Effector memory CD4-positive, alpha-beta T cell (primary cell): ENCODE measurements at places on chromosomes 12 and 14.

- H3K4me1 ChIP-seq = no peaks in the 10 kb centered on the region
- H3K4me3 ChIP-seq = no peak overlapping the region
- no peaks in the 10 kb centered on the region for H3K27me3 ChIP-seq
- H3K27ac ChIP-seq = no peak overlapping the region
- DNase-seq = no peak
These were observed 55.1 kb downstream of the RPH3A start for GRCh38 chr12:112846619-112847018.

- peaks cover 24% of the 10 kb centered on the region for H3K4me1 ChIP-seq
- H3K27me3 ChIP-seq = no peaks in the 10 kb centered on the region
- no peak for DNase-seq
- peak overlapping the region; percentile 86 for H3K27ac ChIP-seq
These were observed 803 bp downstream of the NOP9 start for GRCh38 chr14:24300326-24300980.

- no peaks in the 10 kb centered on the region for H3K27me3 ChIP-seq
- no peaks in the 10 kb centered on the region for H3K36me3 ChIP-seq
- H3K4me1 ChIP-seq = no peaks in the 10 kb centered on the region
- DNase-seq = no peak
These were observed 40.7 kb upstream of the ANO4 start for GRCh38 chr12:100753837-100754236.

- peak overlapping the region; percentile 87 for H3K4me3 ChIP-seq
- peaks cover 12% of the 10 kb centered on the region for H3K4me1 ChIP-seq
- no peaks in the 10 kb centered on the region for H3K36me3 ChIP-seq
- no peaks in the 10 kb centered on the region for H3K27me3 ChIP-seq
- peak overlapping the region; percentile 90 for H3K27ac ChIP-seq
- DNase-seq = no peak
These were observed 881 bp upstream of the SOS2 start for GRCh38 chr14:50232276-50232642.

GRCh38 chr12:58455136-58455535, 465.2 kb downstream of the LRIG3 start:
- H3K36me3 ChIP-seq = no peaks in the 10 kb centered on the region
- no peak for DNase-seq
- no peaks in the 10 kb centered on the region for H3K27me3 ChIP-seq
- H3K27ac ChIP-seq = no peak overlapping the region

GRCh38 chr12:90124289-90124688, 415.7 kb upstream of the ATP2B1 start:
- H3K27ac ChIP-seq = no peak overlapping the region
- H3K4me1 ChIP-seq = no peaks in the 10 kb centered on the region
- no peak overlapping the region for H3K4me3 ChIP-seq
- H3K27me3 ChIP-seq = no peaks in the 10 kb centered on the region
- no peaks in the 10 kb centered on the region for H3K36me3 ChIP-seq
- DNase-seq = no peak

DNA sequence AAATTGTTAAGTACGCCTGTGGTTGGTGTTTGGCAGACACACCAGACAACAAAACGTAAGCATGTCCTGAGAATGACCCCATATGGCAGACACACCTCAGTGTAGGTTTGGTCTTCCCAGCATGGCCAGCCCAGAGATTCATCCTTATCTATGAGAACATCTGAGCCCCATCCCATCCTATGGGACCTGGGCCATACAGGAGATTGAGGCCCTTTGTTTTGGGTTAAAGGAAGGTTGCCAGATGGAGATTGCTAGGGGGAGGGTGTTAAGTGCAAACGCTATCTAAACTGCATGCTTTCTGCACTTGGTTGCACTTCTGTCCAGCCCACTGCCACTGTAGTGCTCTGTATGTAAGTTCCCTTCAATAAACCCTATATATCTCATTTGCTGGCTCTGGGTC, 4.1 kb upstream of the PCNX4 start:
- DNase-seq = no peak
- no peaks in the 10 kb centered on the region for H3K36me3 ChIP-seq
- H3K27me3 ChIP-seq = no peaks in the 10 kb centered on the region
- H3K4me3 ChIP-seq = no peak overlapping the region
- H3K27ac ChIP-seq = no peak overlapping the region
- H3K4me1 ChIP-seq = peaks cover under 1% of the 10 kb centered on the region

- H3K4me1 ChIP-seq = no peaks in the 10 kb centered on the region
- DNase-seq = no peak
- H3K4me3 ChIP-seq = no peak overlapping the region
- no peaks in the 10 kb centered on the region for H3K27me3 ChIP-seq
- no peak overlapping the region for H3K27ac ChIP-seq
These were observed 12.1 kb downstream of the TCL1A start for GRCh38 chr14:95701846-95702221.

DNA sequence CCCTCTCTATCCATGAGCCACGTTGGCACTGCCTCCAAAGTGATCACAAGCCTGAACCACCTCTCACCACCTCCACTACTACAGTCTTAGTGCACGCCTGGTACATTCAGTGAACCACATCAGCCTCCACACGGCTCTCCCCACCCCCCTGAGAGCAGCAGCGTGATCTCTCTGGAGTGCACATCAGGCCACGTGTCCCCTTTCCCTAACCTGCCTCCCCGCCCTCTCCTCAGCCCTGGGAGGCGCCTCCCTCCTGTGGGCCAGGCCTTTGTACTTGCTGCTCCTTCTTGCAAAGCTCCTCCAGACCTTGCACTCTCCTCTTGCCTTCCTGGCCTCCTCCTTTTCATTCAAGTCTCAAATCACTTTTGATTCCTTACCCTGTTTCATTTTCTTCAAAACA, 49.8 kb downstream of the SLC6A12 start:
- H3K27me3 ChIP-seq = no peaks in the 10 kb centered on the region
- H3K4me3 ChIP-seq = no peak overlapping the region
- no peaks in the 10 kb centered on the region for H3K36me3 ChIP-seq
- no peak overlapping the region for H3K27ac ChIP-seq

- peaks cover 21% of the 10 kb centered on the region for H3K4me1 ChIP-seq
- no peaks in the 10 kb centered on the region for H3K36me3 ChIP-seq
- H3K4me3 ChIP-seq = peak overlapping the region; percentile 5
- DNase-seq = no peak
- H3K27me3 ChIP-seq = no peaks in the 10 kb centered on the region
- H3K27ac ChIP-seq = no peak overlapping the region
These were observed 436 bp downstream of the ASB2 start for GRCh38 chr14:93975791-93976476.

DNA sequence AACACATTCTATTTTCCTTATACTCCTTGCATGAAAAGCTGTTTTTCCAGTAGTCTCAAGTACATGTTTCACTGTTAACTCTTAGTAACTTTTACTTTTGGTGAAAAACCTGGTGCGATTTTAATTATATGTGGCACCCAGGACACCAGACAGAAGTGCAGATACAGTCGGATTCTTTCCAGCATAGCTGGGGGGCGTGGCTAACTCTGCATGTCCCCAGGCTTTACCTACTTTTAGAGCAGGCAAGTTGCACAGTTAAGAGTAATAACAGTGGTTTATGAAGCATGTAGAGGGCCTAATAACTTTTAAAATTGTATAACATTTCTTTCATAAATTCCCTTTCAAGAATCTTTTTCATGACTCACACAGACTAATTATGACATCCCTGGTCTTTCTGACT, 70.7 kb downstream of the HSD17B6 start:
- H3K4me1 ChIP-seq = peaks cover 5% of the 10 kb centered on the region
- H3K27ac ChIP-seq = no peak overlapping the region
- no peaks in the 10 kb centered on the region for H3K36me3 ChIP-seq
- H3K4me3 ChIP-seq = no peak overlapping the region

GRCh38 chr14:100296106-100296651, 10.1 kb downstream of the SLC25A29 start:
- H3K36me3 ChIP-seq = no peaks in the 10 kb centered on the region
- no peaks in the 10 kb centered on the region for H3K4me1 ChIP-seq
- H3K4me3 ChIP-seq = no peak overlapping the region
- H3K27me3 ChIP-seq = no peaks in the 10 kb centered on the region
- no peak overlapping the region for H3K27ac ChIP-seq
- no peak for DNase-seq

DNA sequence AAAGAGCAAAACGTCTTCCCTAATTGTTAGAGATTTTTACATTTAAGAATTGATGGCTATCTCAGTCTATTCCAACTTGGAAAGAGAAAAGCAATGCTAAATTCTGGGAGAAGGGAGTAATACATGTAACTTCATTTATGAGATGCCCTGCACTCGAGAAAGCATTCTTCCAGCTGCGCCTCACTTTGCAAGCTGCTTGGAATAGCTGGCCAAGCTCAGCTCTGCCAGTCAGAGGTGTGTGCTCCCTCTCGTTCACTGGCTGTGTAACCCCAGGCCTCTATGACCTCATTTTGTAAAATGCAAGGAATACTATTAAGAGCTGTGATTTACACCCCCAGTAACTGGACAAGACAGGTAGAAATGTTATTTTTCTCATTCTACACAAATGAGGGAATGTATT, 79.1 kb downstream of the OTX2 start:
- no peak overlapping the region for H3K4me3 ChIP-seq
- no peaks in the 10 kb centered on the region for H3K27me3 ChIP-seq
- no peak overlapping the region for H3K27ac ChIP-seq
- no peak for DNase-seq
- no peaks in the 10 kb centered on the region for H3K36me3 ChIP-seq
- no peaks in the 10 kb centered on the region for H3K4me1 ChIP-seq

- H3K4me1 ChIP-seq = no peaks in the 10 kb centered on the region
- H3K27ac ChIP-seq = no peak overlapping the region
- H3K27me3 ChIP-seq = no peaks in the 10 kb centered on the region
- no peak for DNase-seq
- H3K4me3 ChIP-seq = no peak overlapping the region
These were observed 230.7 kb downstream of the BCL11B start for GRCh38 chr14:99041141-99041819.

- no peak for DNase-seq
- H3K36me3 ChIP-seq = no peaks in the 10 kb centered on the region
- H3K4me1 ChIP-seq = no peaks in the 10 kb centered on the region
- H3K27me3 ChIP-seq = no peaks in the 10 kb centered on the region
These were observed 560.4 kb downstream of the ETNK1 start for GRCh38 chr12:23185346-23185745.

DNA sequence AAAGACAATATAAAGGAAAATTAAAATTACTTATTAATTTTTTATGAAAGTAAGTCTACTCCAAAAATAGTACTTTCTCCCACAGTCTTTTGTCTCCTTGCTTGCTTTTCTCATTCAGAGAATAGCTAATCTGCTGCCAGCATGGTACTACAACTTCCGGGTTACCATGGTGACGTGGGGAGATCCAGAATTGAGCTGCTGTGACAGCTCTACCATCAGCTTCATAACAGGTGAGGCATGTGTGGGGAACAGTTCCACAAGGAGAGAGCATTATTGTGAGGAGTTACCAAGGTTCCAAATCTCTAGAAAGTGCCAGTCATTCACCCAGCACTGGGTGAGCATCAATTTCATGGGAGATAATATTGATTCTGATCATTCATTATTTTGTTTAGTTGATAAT, 197.8 kb downstream of the PTPRO start:
- H3K4me1 ChIP-seq = no peaks in the 10 kb centered on the region
- H3K36me3 ChIP-seq = no peaks in the 10 kb centered on the region
- no peak overlapping the region for H3K4me3 ChIP-seq
- no peak overlapping the region for H3K27ac ChIP-seq

DNA sequence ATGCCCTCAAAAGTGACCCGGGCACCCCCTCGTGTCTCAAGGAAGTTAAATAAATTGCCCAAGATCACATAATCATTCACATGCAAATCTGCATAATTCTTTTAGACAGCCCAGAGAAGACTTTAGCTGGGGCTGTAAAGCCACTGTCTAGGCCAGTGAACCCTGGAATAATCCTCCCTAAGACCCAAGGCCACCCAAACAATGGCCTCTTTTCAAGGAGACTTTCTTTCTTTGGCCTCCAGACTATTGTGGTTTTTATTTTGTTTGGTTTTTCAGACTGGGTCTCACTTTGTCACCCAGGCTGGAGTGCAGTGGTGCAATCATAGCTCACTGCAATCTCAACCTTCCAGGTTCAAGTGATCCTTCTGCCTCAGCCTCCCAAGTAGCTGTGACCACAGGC, 10.6 kb downstream of the SVOP start:
- DNase-seq = no peak
- no peaks in the 10 kb centered on the region for H3K27me3 ChIP-seq
- H3K27ac ChIP-seq = no peak overlapping the region

DNA sequence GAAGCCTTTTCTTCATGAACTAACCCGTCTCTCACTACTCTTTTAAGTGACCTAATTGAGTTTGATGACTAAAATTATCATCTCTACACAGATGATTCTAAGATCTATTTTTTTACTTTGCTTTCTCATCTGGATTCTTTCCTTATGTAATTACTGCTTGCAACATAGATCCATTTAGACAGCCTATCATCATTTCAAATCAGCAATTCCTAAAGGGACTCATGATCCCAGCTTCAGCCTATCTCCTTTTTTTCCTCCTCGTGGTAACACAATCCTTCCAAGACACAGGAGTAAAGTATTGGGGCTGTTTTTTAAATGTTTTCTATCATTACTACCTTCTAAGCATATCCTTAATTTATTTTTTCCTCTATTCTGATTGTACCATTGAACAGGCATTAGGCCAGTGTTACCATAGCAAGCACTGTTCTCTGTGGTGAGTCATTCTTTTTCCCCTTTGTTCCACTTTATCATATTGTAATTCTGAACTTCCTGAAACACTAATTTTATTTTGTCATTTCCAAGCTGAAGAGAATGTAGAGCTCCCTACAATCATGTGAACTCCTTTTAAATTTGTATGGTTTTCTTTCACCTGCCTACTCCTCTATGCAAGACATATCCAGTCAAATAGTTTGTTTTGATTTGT, 190.4 kb upstream of the FAR2 start:
- no peaks in the 10 kb centered on the region for H3K27me3 ChIP-seq
- H3K4me1 ChIP-seq = no peaks in the 10 kb centered on the region
- DNase-seq = no peak
- H3K36me3 ChIP-seq = no peaks in the 10 kb centered on the region
- no peak overlapping the region for H3K27ac ChIP-seq

DNA sequence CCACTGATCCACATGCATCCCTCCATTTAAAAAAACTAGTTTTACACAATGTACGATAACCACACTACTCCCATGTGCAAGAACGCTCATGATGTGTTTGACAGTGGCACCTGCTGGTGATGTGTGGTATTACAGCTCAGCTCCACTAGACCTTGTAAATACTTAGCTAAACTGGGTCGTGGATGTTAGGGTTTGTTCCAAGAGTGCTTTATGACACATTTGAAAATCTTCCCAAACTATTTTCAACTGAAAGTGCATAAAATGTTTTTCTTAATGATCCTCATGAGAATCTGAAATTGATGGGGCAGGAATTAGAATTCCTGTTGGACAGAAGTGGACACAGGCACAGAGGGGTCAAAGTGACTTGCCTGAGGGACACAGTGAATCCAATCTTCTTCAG, 99.2 kb downstream of the SCARB1 start:
- no peaks in the 10 kb centered on the region for H3K36me3 ChIP-seq
- DNase-seq = no peak
- no peak overlapping the region for H3K4me3 ChIP-seq
- H3K27ac ChIP-seq = no peak overlapping the region
- no peaks in the 10 kb centered on the region for H3K4me1 ChIP-seq

DNA sequence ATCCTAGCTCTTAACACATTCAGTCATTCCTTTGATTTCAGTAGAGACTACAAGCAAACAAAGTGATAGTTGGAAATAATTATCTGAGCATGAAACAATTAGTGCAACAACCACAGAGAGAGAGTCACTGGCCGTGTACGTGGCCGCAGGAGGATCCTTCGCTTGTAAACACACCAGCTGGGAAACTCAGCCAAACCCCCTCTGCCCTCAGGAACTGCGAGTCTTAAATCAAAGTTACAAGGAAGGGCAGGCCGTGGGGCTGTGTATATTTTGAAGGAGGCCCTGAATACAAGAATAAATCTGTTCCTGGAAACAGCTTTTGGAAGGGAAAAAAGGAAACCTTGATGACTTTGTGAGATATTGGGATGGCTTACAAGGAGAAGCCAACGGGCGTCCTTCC, 164.5 kb downstream of the ANO2 start:
- no peak overlapping the region for H3K4me3 ChIP-seq
- no peak overlapping the region for H3K27ac ChIP-seq
- DNase-seq = no peak
- H3K4me1 ChIP-seq = no peaks in the 10 kb centered on the region
- no peaks in the 10 kb centered on the region for H3K36me3 ChIP-seq
